GM12864 (cell line): ENCODE measurements at places on chromosomes 3 and 15.

- DNase-seq: no peak
Measured at GRCh38 chr15:99249270-99249841, at the start of gene TTC23. TTC23 (minus strand) TSS chr15:99249581; CDS start chr15:99228712, 20,869 bp downstream.

DNA sequence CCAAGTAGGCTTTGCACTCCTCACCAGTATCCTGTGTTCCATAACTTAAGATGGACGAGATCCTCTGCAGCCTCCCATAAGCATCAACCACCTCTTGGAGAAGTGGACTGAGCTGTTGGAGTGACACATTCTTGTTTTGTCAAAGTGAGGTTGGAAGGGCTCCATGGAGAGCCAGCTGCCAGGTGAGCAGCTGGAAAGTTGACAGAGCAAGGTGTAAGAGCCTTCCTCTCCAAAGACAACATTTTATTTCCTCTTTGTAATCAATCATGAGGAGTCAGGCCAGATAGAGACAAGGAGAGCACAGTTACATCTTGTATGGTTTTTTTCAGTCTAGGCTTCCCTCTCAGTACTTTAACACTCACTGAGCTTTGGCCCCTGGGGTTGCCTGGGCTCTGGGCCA is 5.1 kb downstream of the ABI3BP start:
- no peak for DNase-seq

- DNase-seq: no peak
Measured at GRCh38 chr15:58795825-58796224, 24.7 kb downstream of the MINDY2 start.

GRCh38 chr3:184786280-184786941 is 25.6 kb upstream of the VPS8 start:
- no peak for DNase-seq

GRCh38 chr3:127222163-127222562 is 29.2 kb downstream of the PRR23E start:
- DNase-seq: no peak

- no peak for DNase-seq
Measured at GRCh38 chr15:72833561-72833960, 50.0 kb upstream of the ADPGK start.

GRCh38 chr3:174186377-174186989 is 672.7 kb upstream of the NAALADL2 start:
- DNase-seq: no peak

DNA sequence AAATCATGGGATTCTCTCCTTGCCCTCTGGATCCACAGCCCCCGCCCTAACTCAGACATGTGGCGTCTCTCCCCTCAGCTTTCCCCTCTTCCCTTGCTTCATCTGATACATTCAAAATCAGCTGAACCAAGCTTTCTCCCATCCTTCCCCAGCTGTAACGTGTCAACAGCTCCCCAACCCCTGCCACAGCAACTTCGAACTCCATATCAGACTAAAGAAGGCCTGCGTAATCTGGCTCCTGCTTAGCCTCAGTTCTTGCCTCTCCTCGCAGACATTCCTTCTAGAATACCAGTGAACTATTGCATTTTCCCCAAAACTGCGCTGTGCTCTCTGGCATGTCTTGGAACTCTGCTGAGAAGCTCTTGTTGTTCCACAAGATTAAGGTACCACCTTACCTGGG is 18.3 kb downstream of the B4GALT4 start:
- DNase-seq: no peak
